ENCODE measurements at places on chromosomes 12 and 14.

DNA sequence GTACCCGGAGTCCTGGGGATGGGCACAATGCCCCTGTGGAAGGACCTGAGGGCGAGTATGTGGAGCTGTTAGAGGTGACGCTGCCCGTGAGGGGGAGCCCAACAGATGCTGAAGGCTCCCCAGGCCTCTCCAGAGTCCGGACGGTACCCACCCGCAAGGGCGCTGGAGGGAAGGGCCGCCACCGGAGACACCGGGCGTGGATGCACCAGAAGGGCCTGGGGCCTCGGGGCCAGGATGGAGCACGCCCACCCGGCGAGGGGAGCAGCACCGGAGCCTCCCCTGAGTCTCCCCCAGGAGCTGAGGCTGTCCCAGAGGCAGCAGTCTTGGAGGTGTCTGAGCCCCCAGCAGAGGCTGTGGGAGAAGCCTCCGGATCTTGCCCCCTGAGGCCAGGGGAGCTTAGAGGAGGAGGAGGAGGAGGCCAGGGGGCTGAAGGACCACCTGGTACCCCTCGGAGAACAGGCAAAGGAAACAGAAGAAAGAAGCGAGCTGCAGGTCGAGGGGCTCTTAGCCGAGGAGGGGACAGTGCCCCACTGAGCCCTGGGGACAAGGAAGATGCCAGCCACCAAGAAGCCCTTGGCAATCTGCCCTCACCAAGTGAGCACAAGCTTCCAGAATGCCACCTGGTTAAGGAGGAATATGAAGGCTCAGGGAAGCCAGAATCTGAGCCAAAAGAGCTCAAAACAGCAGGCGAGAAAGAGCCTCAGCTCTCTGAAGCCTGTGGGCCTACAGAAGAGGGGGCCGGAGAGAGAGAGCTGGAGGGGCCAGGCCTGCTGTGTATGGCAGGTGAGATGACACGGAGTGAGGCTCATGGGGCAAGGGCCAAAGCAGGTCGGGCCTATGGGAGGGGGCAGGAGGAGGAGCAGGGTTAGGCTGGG, 4.5 kb downstream of the ARHGEF40 start:
- DNase-seq = no peak

GRCh38 chr12:52148464-52149181, 43.2 kb downstream of the KRT80 start:
- no peak for DNase-seq

GRCh38 chr14:58143106-58143505, 8.9 kb downstream of the ARMH4 start:
- DNase-seq = no peak

- no peak for DNase-seq
These were observed 3.5 kb upstream of the ARF3 start for GRCh38 chr12:48960834-48961233.

DNA sequence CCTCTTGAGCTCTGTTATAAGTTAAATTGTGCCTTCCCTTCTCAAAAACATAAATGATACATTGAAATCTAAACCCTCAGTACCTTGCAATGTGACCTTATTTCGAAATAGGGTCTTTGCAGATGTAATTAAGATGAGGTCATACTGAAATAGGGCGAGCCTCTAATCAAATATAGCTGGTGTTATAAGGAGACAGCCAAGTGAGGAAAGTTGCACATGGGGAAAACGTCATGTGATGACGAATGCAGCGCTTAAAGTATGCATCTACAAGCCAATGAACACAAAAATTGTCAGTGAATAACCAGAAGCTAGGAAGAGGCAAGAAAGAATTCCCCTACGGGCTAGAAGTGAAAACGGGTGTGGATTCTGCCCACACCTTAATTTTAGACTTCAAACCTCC, 305.2 kb upstream of the FOXG1 start:
- no peak for DNase-seq

GRCh38 chr12:67456431-67456901, 187.3 kb downstream of the CAND1 start:
- no peak for DNase-seq

GRCh38 chr12:52461693-52462092, 9.7 kb upstream of the KRT6B start:
- no peak for DNase-seq

- DNase-seq = no peak
These were observed 82.6 kb upstream of the HMGA2 start for GRCh38 chr12:65741656-65742017.

- DNase-seq = no peak
These were observed 31.3 kb downstream of the ABCD2 start for GRCh38 chr12:39588348-39588747.

GRCh38 chr12:6606331-6607131, 648 bp downstream of the CHD4 start:
- DNase-seq = peak; percentile 57

DNA sequence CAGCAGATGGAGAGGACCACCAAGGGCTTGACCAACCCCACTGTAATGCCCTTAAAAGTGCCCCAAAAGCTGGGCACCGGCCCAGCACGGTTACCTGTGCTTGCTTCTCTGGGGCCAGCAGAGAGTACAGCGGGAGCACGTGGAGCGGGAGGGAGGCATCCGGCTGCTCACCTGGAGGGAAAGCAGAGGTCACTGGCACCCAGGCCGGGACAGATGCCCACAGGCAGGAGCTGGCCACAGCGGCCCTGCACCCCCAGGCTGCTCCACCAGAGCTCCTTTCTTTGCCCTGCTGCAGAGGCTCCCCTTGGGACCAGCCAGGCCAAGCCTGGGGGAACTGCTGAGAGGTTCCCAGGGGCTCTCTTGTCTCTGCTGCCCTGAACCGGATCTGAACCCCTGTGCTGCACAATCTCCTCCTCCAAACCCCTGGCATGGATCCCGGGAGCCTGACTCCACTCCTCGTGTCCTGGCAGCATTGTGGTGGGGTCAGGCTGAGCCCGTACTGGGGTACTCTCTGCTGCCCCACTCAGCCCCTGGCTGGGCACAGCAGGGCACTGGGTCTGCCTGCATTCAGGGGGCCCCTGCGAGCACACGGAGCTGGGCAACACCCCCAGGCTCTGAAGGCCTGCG, 24.0 kb downstream of the DHX37 start:
- DNase-seq = no peak

DNA sequence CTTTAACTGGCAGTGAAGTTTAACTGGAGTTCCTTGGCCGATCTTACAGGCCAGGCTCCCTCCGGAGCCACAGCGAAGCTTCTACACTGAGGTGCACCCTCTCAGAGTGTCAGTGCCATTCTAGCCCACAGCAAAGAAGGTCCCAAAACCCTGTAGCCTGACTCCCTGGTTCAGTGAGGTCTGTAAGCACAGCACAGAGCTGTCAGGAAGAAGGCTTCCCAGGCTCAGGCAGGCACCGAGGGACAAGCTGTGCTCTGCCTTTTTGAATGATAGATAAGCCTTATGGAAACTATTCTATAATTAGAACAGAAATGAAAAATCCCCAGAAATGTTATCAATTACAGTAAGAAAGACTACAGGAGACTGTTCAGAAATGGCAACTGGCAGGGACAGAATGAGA, 40.2 kb downstream of the MOK start:
- DNase-seq = no peak

DNA sequence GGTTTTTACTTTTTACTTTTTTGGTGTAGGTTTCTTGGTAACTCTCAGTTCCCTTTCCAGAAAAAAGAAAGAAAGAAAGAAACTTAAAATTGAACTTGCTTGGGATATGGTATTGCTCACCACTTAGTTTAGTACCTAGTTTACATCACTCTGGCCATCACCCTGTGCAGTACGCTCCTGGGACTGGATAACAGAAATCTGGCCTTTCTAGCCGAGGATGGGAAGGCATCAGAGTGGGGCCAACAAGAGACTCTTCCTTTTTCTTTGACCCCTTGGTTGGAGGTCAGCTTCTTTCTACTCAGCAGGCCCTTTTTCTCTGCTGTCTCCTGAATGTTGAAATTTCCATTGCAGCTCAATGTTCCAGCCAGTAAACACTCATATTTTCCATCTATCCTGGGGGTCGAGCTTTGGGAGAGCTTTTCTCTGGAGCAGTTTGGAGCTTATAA, 156.6 kb downstream of the TGFB3 start:
- DNase-seq = no peak

DNA sequence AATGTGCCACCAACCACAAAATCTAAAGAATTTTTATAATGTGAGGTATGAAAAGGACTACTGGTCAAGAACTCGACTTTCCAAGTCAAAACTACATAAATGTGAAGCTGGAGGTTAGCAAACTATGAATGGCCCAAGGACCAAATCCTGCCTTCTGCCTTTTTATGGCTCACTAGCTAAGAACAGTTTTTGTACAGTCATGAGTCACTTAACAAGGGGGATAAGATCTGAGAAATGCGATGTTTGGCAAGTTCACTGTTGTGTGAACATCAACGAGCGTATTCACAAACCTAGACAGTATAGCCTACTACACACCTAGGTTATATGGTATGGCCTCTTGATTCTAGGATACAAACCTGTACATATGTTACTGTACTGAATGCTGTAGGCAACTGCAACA, 28.2 kb downstream of the FERMT2 start:
- DNase-seq = no peak

GRCh38 chr14:68749487-68750475, 43.1 kb downstream of the ZFP36L1 start:
- no peak for DNase-seq

DNA sequence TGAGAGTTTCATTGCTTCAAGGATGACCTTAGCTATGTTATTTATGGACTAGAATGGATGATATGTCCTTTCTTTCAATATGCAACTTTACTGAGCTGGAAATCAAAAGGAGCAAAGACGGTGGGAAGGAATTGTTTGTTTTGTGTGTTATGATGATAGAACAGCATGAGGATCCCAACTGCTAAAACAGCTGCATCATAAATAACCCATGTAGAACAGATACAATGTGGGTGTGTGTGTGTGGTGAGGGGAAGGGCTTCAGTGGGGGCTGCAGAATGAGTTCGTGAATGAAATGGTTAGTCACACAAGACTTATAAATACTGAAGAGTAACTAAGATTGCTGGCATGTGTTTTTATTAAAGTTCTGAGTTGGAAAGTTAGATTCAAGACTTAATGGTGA, 80.1 kb downstream of the DACT1 start:
- DNase-seq = no peak

- DNase-seq = no peak
These were observed 3.6 kb downstream of the FOXA1 start for GRCh38 chr14:37591311-37591940.

GRCh38 chr14:72495668-72496067, 398.2 kb downstream of the DPF3 start:
- no peak for DNase-seq

DNA sequence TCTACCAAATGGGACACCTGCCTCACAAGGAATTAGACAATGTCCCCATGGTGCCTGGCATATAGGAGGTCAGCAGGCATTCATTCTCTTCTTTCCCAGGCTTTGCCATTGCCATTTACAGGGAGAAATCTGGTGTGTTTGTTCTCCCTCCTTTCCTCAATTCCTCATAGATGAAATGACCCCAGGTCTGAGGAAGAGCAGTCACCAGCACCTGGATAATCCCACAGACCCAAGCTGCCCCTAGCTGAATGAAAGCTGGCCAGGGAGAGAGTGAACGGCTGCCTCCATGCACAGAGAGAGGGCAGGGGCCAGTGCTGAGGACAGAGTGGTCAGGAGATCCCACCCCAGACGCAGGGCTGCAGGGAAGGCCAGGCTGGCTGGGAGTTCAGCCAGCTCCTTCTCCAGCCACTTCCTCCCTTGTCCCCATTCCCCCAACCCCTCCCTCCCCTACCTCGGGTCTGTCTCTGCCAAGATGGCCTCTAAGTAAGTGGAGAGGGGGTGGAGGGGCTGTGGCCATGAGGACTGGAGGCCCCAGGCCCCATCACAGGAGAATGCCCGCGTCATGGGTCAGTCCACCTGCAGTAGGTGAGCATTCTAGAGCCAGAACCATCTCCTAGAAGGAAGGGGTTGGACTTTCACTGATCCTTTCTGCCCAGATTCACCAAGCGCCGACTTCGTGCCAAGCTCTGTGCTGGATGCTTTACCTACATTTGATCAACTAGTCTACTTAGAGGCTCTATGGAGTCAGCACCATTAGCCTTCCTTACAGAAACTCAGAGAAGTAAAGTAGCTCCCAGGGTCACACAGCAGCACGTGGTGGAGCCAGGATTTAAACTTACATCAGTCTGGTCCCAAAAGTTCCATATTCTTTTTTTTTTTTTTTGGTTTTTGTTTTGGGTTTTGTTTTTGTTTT, 2.0 kb upstream of the KRT4 start:
- no peak for DNase-seq

GRCh38 chr14:53515276-53515675, 362.2 kb upstream of the DDHD1 start:
- DNase-seq = no peak

DNA sequence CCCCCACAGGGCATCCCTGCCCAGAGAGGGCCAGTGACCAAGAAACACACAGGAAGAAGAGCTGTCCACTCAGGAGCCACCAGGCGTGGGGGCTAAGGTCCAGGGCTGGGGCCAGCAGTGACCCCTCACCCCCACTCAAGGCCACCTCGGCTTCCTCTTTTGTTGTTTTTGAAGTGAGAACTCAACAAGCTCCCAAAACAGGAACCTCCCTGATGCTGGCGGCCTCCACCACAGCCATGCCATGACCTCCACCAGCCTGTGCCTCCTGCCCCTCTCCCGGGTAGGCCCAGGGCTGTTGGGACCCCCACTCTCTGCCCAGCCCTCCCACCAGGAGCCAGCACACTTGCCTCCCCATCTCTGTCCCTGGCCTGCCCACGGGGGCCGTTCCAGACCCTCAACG, 7.8 kb downstream of the AKT1 start:
- DNase-seq = no peak

GRCh38 chr14:67137744-67138371, 51.4 kb upstream of the GARIN2 start:
- no peak for DNase-seq

GRCh38 chr12:77229640-77230442, 164.5 kb upstream of the E2F7 start:
- no peak for DNase-seq

GRCh38 chr14:30159374-30159773, 231.7 kb upstream of the PRKD1 start:
- no peak for DNase-seq

DNA sequence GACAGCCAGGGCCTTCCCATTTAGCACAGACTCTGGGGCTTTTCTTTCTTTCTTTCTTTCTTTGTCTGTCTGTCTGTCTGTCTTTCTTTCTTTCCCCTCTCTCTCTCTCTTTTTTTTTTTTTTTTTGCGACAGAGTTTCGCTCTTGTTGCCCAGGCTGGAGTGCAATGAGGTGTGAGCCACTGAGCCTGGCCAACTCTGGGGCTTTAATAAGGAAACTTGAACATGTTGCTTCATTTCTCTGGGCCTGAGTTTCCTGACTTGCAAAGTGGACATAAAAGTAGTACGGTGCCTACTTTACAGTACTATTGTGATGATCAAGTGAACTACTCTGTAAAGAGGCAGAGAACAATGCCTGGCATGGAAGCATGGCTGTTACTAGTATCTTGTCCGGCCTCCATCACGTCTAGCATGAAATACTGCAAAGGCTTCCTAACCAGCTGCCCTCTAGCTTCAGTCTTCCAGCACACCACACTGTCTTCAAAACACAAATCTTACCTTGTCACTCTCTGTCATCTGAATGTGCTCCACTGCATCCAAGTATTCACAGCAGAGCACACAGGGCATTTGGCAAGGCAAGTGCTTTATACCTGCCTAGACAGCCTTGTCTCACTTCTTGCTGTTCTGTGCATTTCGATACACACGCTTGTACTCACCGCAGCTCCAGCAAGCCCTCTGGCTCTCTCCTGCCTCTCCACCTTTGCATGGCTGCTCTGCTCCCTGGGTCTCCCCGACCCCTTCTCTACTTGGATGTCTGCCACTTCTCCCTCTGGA, 96.7 kb downstream of the IRF2BPL start:
- DNase-seq = no peak

GRCh38 chr12:6386491-6386890, 2.5 kb downstream of the LTBR start:
- no peak for DNase-seq

Measured in T-helper 2 cell treated with Interferon-gamma antibody and Interleukin-4, amounts not matched to agents 5 μg/mL and 100 μg/mL, for 36 hours (primary cell).